ENCODE measurements at places on chromosomes 3 and 15. TPM values are rescaled to one million over a fixed set of nuclear protein-coding genes. Genes with fewer than 3 reads are reported as not detected.

DNA sequence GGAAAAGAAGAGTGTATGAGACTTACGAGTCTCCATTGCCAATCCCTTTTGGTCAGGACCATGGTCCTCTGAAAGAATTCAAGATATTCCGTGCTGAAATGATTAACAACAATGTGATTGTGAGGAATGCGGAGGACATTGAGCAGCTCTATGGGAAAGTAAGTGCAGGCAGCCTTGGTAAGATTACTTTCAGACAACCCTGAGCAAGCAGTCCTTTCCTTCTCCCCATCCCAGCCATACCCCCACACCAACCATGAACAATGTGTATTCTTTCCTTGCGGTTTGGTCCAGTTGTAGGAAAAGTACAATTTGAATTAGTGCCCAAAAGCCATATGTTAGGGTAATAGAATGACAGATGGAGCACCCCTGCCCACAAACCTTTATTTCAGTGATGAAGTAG lies 5.6 kb downstream of the TSEN2 start:
- DNase-seq: peak; percentile 67

RPL39L gene
- total RNA-seq: 5.7 TPM

DNA sequence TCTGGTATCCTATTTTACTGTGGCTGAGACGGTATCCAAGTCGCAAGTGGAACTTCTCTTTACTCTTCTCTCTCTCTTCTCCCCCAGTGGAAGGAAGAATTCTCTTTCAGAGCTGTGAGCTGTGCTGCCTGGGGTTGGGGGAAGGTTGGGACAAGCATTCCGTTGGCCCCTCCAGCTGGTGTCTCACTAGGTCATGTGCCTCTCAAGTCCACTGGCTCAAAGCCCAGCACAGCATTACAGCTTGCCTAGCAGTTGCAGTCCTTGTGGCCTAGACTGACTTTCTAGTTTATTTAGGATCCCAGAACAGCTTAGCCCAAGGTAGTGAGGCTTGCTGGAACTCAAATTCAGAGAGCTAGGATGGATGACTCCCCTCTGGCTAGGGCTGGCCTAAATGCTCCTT lies 76.1 kb upstream of the SPATA16 start:
- DNase-seq: no peak

PTPRG gene
- 154 TPM for total RNA-seq

- no peak for DNase-seq
Measured at GRCh38 chr3:51997935-51998596, 2.4 kb upstream of the RPL29 start.

DNA sequence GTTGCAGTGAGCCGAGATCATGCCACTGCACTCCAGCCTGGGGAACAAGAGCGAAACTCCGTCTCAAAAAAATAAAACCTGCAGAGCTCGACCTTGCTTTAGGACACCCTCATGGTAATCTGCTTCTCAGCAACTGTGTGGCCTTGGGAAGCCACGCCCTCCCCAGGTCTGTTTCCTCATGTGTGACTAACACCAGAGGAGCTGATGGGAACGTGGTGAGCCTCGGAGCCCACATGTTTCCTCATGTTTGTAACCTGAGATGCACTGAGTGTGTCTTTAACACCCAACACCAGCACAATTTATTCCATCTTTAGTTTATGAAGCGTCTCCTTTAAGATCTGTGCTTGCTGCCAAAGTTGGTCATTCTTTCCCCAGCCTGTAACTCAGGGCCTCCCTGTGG lies 142.8 kb downstream of the OCA2 start:
- DNase-seq: peak; percentile 69

DNA sequence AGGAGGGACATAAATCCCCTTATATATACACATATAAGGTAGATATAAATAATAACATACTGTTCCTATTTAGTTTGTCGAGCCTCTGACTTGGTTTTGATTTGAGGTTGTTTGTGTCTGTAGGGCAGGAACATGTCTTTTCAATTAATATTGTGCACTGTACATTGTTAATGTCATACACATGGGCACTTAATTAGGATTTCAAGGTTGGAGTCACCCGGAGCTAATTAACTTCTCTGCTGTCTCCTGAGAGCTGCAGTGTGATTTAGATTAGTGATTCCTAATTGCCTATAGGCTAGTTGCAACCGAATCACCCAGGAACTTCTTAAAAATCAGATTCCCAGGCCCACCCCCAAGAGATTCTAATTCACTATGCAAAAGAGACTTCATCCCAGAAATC lies 50.4 kb upstream of the FILIP1L start:
- DNase-seq: no peak

SERPINI2 gene
- not detected for total RNA-seq

BSN gene
- total RNA-seq: 1.3 TPM

DNA sequence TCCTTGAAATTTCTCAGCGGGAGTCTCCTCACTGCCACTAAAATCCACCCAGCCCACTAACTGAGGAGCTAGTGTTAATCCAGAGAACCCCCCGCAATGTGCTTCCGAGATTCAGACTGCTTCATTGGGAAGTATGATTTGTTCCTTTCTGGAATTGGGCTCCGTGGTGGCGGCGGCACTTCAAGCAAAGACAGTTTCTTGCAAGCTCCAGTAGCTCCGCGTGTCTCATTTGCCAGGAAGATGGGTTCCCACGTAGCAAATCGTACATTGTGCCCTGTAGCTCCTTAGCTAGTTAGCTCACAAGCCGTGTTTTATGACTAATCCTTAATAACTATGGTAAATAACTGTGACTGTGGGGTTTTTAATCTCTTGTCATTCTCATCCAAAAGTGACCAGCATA lies 45.4 kb downstream of the SLC6A1 start:
- DNase-seq: no peak

- no peak for DNase-seq
Measured at GRCh38 chr3:45817831-45818522, 21.6 kb upstream of the SLC6A20 start.

CHRFAM7A gene
- total RNA-seq: 2.7 TPM

GRCh38 chr15:68407886-68408881 lies 23.8 kb downstream of the ITGA11 start:
- DNase-seq: peak; percentile 35

DNA sequence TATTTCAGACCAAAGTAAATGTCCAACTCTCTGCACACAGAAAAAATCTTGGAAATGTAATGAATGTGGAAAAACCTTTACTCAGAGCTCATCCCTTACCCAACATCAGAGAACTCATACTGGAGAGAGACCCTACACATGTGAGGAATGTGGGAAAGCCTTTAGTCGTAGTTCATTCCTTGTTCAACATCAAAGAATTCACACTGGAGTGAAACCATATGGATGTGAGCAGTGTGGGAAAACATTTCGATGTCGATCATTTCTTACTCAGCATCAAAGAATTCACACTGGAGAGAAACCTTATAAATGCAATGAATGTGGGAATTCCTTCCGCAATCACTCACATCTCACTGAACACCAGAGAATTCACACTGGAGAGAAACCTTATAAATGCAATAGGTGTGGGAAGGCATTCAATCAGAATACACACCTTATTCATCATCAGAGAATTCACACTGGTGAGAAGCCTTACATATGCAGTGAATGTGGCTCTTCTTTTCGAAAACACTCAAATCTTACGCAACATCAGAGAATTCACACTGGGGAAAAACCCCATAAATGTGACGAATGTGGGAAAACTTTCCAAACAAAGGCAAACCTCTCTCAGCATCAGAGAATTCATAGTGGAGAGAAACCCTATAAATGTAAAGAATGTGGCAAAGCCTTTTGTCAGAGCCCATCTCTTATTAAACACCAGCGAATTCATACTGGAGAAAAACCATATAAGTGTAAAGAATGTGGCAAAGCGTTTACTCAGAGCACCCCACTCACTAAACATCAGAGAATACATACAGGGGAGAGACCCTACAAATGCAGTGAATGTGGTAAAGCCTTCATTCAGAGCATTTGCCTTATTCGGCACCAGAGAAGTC lies 8.0 kb upstream of the ZNF501 start:
- DNase-seq: no peak

PTH1R gene
- 286 TPM for total RNA-seq

PLIN1 gene
- 2.1 TPM for total RNA-seq

SLCO2A1 gene
- total RNA-seq: 169 TPM

C15orf62 gene
- 1.4 TPM for total RNA-seq

LMAN1L gene
- total RNA-seq: not detected

DNA sequence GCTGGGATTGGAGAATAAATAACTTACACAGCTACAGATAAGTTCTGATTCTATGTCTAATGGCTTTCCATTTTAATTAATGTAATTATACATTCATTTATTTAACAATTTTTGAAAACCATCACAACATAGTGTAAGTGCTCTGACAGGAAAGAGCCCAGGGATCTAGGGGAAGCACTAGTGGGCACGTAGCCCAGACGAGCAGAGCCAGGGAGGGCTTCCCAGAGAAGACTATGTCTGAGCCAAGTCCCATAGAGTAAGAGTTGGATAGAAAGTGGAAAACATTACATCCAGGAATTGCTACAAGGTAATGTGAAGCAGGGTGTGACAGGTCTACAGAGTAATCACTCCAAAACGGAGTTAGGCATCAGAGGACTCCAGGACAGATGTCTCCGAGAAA lies 2.9 kb upstream of the HGD start:
- DNase-seq: no peak

- DNase-seq: no peak
Measured at GRCh38 chr3:138946663-138947494, at the start of the genes FOXL2 and FOXL2NB. Gene FOXL2, minus strand, starts transcription at chr3:138947137. Its CDS starts 415 bp downstream, at chr3:138946722. Gene FOXL2NB, plus strand, starts transcription at chr3:138947217. Its CDS starts 148 bp downstream, at chr3:138947365.

GRCh38 chr15:66067687-66068086 lies 185.9 kb downstream of the MEGF11 start:
- peak; percentile 4 for DNase-seq

DNA sequence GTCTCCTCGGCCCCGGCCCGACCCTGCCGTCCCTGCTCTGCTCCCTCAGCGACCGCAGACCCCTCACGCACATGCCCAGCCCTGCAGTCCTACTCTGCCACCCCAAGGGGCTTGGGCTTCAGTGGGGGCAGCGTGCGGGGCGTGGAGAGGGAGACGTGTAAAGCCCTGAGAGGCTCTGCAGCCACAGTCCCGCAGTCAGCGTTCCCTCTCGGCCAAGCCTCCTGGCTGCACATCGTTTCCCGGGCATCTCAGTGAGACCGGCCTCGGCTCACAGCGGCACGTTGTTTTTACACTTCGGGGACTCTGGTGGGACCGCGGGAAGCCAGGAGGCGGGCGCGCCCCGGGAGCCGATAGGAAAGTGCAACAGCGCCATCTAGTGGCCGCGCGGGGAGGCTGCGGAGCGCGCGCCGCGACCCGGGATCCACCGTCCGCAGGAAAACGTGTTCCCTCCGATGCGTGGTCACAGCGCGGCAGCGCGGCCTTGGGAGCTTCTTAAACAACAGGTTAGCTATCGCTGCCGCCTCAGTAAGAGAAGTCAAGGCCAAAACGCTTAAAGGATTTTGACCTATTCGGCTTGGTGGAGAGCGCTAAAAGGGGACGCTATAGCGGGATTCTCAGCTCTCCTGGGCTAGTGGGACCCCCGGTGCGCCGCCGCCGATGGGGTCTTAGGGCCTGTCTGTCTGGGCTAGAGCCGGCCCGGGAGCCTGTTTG lies 226.8 kb upstream of the IGF1R start:
- peak; percentile 91 for DNase-seq

TGM5 gene
- total RNA-seq: not detected

- peak; percentile 27 for DNase-seq
Measured at GRCh38 chr3:56855856-56856512, 54.2 kb upstream of the ARHGEF3 start.

GRCh38 chr3:171239757-171240503 lies 213.4 kb upstream of the SLC2A2 start:
- DNase-seq: no peak

ANKRD28 gene
- 72.4 TPM for total RNA-seq

PSTPIP1 gene
- total RNA-seq: 22.1 TPM

GRCh38 chr3:143267989-143268388 lies 148.4 kb downstream of the CHST2 start:
- no peak for DNase-seq

- no peak for DNase-seq
Measured at GRCh38 chr3:183046883-183047282, 52.4 kb downstream of the MCCC1 start.

VPS39 gene
- total RNA-seq: 70.9 TPM

FAM81A gene
- 10.4 TPM for total RNA-seq

DNA sequence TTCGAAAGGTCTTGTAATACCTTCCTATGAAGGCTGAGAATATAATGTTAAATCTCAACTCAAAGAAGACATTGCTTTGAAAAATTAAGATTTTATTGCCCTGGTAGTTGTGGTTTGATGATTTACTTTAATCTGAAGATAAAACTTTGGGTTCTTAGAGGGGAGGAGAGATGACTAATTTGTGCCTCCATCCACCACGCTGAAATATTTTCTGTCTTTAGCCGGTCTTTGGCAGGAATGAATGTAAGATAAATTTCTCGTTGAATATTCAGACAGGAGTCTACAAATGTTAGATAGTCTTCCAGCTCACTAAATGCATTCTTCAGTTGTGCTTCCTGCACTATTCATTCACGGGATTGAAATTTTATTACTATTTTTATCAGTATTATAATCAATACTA lies 844.3 kb upstream of the NR2F2 start:
- no peak for DNase-seq

LMCD1 gene
- total RNA-seq: 65.4 TPM

DNA sequence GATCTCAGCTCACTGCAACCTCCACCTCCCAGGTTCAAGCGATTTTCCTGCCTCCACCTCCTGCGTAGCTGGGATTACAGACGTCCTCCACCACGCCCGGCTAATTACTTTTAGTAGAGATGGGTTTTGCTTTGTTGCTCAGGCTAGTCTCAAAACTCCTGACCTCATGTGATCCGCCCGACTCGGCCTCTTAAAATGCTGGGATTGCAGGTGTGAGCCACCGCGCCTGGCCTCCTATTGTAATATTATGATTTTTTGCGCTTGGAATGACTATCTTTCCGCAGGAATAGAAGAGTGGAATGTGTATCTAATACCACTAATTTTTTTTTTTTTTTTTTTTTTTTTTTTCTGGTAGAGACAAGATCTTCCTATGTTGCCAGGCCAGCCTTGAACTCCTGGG lies 1.8 kb downstream of the ARL8B start:
- DNase-seq: no peak

CFAP161 gene
- total RNA-seq: 0.50 TPM

DNA sequence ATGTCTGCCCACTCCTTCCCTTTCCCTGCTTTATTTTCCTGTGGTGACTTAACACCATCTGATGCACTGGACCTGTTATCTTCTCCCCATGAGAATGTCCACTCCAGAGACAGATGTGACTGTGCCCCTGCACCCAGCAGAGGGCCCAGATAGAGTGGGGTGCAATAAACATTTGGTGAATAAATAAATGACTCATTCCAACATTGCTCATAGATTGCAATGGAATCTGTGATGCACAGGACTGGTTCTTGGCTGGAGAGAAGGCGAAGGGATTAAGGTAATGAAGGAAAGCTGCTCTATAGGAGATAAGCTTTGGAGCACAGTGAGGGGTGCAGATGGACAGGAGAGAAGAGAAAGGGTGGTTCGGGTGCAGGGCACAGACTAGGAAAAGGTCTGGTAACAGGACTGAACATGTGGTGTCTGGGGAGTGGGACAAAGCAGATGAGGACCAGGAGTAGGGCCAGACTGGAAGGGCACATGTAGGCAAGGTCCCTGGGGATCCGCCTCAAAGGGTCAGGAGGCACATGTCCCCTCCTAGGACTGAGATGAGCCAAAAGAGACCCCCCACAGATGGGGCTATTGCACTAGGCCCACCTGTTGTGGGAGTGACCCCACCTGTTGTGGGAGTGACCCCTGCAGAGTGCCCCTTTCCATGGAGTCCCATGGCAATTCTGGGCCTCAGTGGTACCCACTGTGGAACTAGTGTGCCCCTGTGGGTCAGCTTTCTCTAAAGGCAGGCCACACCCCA lies 17.5 kb upstream of the POC1A start:
- no peak for DNase-seq

GRCh38 chr3:3127432-3128010 lies 781 bp downstream of the TRNT1 start:
- peak; percentile 45 for DNase-seq

- DNase-seq: no peak
Measured at GRCh38 chr3:143081844-143082778, 37.5 kb upstream of the CHST2 start.

SCG3 gene
- total RNA-seq: 0.13 TPM

- DNase-seq: no peak
Measured at GRCh38 chr3:52230461-52230860, 5.0 kb upstream of the TLR9 start.

All from kidney (tissue), 22 donors.